ENCODE measurements at places on chromosomes 2 and 18.

DNA sequence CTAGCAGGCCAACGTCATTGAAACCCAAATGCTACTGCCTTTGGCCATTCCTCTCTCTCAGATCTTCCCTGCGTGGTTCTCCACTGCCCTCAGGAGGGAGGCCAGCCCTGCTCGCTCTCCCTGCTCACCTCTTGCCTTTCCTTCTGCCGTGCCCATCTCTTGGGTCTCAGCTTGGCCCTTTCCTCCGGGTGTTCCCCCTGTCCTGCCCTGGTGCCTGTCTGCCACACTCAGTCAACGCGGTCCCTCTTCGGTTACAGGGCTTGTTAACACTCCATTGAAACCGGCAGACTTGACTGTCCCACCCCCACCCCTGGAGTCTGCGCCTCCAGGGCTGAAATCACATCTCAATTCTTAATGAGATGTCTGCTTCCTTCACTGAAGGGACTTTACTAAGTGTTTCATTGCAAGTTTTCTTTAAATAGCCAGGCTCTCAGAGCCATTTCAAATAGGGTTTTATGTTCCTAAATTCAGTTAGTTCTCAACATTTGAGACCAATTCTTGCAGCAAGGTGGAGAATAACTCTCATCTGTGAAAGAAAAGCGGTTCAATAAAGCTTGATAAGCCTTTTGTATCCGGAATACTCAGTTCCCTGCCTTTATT lies 237.6 kb downstream of the DYSF start:
- DNase-seq = no peak

- peak; percentile 41 for DNase-seq
These were observed 939 bp downstream of the DOCK10 start for GRCh38 chr2:225041207-225041850.

GRCh38 chr2:217165547-217165946 lies 305.7 kb upstream of the TNP1 start:
- no peak for DNase-seq

GRCh38 chr2:129881786-129882396 lies 97.6 kb upstream of the RAB6C start:
- no peak for DNase-seq

GRCh38 chr2:3827673-3828575 lies 124.5 kb downstream of the DCDC2C start:
- DNase-seq = no peak

DNA sequence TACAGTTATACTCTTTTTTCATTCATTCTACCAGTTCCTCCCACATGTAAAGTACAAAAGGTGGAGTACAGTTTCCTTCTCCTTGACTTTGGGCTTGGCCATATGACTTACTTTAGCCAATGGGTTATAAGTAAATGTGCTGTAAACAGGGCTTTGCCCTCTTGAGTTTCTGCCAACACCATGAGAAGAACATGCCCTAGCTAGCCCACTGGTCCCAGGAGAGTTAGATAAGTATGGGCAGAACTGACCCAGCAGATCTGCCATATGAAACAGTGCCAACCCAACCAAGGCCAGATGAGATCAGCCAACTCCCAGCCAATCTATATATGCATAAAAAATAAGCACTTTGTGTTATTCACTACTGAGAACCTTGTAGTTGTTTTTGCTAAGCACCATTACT lies 25.5 kb downstream of the ZC3H8 start:
- DNase-seq = no peak

DNA sequence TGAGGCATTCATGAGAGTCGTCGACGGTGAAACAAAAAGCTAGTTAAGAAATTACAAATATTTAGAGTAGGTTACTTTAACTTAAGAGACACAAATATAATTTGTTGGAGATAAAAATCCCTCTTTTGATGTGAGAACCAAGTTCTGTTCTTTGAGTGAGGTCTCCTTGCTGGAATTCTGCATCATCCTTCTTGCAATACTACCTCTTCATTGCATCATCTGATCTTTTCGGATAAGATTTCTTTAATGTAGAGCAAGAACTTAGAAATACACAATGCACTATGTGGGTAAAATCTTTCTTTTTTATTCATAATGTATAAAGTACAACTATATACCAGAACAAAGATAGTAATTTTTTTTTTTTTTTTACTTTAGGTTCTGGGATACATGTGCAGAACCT lies 118.4 kb downstream of the ARL4C start:
- no peak for DNase-seq

- no peak for DNase-seq
These were observed 61.1 kb downstream of the MEIS1 start for GRCh38 chr2:66495788-66496640.

GRCh38 chr2:123993728-123994323 lies 31.3 kb upstream of the CNTNAP5 start:
- no peak for DNase-seq

DNA sequence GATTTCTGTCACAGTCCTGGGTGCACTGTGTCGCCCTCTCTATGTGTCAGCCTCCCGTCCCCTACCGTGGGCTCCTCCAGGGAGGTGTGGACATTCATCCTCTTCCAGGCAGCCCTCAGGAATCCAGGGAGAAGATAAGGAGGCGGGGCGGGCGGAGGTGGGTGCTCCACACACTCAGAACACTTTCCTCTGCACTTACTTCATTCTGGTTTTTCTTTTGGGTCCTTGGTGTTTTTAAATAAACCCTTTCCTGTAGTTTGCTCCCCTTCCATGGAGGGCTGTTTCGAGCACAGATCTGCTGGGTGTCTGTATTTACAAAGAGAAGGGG lies 183.9 kb downstream of the FAM210A start:
- DNase-seq = no peak

DNA sequence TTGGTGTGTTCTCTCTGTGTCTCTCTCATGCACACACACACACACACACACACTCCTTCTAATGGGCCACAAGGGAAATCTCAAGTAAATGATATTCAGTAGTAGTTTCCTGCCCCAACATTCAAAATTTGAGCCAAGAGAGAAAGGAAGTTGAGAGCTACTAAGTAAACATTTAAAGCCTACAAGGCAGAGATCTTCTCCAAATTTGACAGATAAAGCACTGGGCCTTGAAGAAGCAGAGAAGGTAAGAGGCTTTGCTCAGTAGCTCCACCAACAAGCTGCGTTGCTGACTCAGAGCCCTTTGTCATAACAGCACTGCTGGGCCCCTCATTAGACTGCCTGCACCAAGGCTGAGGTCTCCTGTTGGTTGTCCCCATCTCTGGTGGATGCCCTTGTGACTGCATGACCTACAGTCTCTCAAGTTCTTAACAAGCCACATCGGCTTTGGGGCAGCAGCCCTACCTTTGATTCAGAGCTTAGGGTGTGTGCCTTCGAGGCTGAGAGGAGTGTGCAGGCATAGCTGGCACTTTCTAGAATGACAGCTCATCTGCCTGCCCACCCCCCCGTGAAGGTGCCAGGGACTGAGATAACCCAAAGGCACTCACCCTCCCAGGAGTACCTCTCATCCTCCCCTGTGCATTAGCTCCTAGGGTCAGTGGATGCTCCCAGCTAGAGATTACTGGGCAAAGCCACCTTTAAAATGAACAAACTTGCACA lies 32.3 kb upstream of the NEB start:
- no peak for DNase-seq

- no peak for DNase-seq
These were observed 57.5 kb downstream of the HS1BP3 start for GRCh38 chr2:20593072-20594034.

DNA sequence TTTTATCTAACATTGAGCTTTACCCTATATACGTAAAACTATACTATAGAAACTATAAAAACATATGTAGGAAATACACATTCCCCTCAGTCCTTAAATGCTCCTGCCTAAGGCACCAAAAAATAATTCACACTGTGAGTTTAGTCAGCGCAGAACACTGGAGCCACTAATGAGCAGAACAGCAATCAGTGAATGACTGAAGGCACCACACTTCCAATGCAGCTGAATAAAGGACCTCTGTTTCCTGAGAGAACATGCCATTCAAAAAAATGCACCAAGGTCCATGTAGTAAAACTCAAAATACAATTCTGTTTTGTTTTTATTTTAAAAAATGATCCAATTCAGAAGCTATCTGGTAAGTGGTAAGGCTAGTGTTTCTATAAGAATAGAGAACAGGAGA lies 1280.6 kb upstream of the NRXN1 start:
- DNase-seq = no peak

DNA sequence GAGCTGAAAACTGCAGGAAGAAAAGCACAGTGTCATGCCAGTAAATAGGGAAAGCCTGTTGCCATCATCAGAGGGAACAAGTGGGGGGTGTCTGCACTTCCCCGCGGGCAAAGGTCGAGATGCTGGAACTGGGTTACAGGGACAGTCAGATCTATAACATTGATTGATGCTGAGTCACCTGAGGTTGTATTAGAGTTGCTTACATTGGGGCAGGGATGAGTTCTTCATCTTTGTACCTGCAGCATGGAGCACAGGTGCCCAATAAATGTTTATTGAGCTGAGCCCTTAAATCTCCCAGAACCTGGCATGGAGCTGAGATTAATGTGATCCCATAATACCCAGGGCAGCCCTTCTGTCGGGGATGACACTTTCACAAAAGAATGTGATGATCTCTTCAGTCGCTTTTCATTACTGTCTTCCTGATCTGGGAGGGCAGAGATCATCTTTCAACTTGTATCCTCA lies 5.9 kb upstream of the RNF152 start:
- DNase-seq = no peak

DNA sequence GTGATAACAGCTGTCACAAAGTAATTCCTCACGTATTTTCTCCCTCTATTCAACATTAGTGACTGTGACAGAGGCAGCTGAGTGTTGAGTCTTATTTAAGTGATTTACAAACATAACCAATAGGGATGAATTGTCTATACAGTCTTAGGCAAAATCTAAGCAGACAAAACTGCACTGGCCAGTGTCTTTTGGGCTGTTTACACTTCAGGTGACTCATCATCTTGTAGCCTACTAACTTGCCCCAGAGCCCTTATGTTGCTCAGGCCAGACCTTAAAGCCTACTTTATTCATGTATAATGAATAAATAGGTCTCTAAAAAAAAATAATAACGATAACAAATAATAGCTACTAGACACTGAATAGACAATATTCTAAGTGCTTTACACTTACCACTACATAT lies 17.2 kb downstream of the THOC1 start:
- no peak for DNase-seq

DNA sequence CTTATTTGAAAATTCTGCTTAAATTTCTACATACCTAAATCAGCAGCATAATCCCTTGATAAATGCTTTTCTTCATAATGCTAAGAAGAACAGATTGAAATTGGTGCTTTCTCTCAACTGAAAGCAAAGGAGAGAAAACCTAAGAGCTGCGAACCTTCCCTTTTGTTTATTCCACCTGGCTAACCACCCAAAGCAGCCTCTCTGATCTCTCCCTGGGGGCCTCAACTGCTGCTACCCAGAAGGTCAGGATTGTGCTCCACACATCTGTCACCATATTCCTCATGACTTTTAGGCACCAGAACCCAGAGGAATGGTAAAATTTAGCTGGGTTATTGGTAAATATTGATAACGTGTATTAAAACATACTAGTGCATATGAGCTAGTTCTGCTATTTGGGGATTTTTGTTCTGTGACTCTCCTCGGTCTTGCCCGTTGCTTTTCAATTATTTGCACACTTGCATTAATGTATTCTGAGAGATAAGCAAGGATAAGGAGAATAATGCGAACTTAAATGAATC lies 334.1 kb downstream of the RIT2 start:
- DNase-seq = no peak

- no peak for DNase-seq
These were observed 4.2 kb upstream of the SIX2 start for GRCh38 chr2:45013229-45014015.

GRCh38 chr2:100071335-100072043 lies 70.9 kb downstream of the AFF3 start:
- DNase-seq = no peak

DNA sequence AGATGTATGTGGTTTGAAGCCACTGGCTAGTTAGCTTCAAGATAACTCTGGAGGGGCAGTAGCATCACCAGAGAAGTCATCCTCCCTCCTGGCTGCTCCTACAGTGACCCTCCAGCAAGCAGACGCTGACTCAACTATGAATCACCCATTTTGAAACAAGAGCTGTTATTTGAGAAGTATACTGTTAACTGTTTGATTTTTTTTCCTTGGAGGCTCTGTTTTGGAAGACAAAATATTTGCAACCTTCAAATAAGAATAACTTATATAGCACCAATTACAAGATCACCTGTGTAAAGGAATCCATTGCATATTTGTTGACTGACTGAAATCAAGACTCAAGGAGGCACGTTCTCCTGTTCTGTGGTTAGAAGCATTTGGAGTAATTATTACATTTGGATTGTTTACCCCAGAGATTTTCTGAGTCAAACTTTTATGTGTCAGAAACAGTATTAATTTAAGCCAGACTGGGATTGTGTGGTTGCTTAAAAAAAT lies 313.8 kb downstream of the MTX2 start:
- DNase-seq = no peak

DNA sequence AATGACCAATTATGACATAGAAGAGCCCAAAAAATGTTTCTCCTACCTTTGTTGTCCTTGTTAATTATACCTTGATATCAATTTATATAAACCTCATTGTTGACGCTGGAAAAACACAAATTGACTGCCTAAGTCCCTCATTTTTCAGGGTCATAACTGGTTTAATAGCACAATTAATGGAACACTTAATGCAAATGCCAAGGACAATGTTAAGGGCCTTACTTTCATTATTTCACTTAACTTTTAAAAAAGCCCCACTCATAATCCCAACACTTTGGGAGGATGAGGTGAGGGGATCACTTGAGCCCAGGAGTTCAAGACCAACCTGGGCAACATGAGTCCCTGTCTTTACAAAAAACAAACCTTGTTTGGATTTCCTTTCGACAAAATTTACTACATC lies 3.5 kb upstream of the STPG4 start:
- no peak for DNase-seq

DNA sequence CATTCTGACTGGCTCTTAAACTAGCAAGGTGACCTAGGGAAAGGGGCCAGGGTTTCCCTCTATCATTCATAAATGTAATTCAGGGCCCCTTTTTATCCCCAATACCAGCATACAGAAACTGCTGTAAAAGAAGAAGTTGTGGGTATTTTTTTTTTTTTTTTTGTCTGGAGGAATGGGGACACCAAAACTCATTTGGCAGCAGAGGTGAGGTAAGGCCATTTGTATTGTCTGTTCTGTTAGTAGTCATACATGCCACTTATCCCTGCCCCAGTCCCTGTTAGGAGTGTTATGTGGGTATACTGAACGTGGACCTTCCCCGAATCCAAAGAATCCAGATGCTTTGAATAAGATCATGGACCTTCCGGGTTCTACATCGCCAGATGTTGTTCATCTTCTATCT lies 1.7 kb downstream of the SEPTIN2 start:
- DNase-seq = no peak

- no peak for DNase-seq
These were observed 44.3 kb upstream of the ZDBF2 start for GRCh38 chr2:206230060-206230762.

DNA sequence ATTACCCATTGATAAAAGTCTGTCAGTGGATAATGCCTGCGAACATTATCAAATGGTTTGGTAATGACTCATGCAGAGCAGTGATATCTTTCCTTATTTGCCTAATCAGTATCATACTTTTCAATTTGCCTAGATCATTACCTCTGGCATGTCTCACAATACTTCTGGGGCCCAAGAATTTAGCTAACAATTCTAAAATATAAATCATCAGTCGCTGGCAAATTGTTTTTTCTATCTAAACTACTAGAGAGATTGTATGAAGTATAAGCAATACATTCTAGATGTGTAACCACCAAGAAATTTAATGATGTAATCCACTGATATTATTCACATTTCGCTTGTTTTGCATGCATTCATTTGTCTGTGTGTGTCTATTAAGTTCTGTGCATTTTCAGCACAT lies 191.2 kb upstream of the CDH19 start:
- DNase-seq = no peak

GRCh38 chr18:76426737-76427305 lies 68.2 kb downstream of the ZNF516 start:
- no peak for DNase-seq

Data from activated gamma-delta T cell treated with Interleukin-2 at 50 U/mL for 16 hours (primary cell).